NCI-H1105 treated with DMSO at 0.1 percent for 48 hours (cell line): ENCODE measurements at places on chromosomes 5 and 9.

GRCh38 chr9:10371824-10372223 lies 241.0 kb downstream of the PTPRD start:
- DNase-seq = no peak

GRCh38 chr9:111050819-111051218 lies 12.5 kb upstream of the LPAR1 start:
- DNase-seq = no peak

GRCh38 chr9:125785248-125785751 lies 38.1 kb downstream of the PBX3 start:
- no peak for DNase-seq

DNA sequence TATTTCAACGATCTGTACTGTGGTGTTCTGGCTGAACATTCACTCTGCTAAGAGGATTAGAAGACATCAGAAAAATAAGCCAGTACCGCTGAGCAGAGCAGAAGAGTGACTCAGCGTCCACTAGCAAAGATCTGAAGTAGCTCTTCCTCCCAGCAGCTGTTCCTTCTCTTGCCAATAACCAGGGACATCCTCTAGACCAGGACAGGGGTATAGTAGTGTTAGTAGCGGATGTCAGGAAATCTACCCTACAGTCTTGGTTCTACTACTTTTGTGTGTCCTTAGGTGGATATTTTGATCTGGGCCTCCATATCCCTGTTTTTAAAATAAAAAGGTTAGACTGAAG lies 103.6 kb downstream of the TSSK1B start:
- no peak for DNase-seq

DNA sequence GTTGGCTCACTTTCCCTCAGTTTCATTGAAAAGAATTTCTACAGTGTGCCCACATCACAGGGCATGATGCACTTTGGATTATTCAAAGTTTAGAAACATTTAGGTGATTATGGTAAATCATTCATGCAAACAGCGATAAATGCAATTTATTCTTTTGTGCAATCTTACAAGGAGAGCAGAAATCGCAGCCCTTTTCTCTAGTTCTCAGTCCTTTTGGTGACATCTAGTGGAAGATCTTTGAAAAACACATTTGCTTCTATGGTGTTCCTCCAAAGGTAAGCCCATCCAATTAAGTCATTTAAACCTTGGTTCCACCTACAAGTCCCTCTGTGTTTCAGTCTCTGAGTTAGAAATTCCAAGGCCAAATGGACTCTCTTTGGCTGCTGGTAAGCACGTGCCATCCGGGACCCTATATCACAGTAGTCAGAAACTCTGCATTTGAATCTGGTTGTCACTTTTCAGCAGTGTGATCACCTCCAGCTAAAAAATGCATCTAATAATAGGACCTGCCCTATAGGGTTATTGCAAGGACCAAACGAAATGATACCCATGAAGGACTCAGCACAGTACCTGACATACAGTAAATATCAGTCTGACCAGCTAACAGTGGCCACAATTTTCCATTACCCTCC lies 66.4 kb downstream of the MACROH2A1 start:
- DNase-seq = peak; percentile 23

DNA sequence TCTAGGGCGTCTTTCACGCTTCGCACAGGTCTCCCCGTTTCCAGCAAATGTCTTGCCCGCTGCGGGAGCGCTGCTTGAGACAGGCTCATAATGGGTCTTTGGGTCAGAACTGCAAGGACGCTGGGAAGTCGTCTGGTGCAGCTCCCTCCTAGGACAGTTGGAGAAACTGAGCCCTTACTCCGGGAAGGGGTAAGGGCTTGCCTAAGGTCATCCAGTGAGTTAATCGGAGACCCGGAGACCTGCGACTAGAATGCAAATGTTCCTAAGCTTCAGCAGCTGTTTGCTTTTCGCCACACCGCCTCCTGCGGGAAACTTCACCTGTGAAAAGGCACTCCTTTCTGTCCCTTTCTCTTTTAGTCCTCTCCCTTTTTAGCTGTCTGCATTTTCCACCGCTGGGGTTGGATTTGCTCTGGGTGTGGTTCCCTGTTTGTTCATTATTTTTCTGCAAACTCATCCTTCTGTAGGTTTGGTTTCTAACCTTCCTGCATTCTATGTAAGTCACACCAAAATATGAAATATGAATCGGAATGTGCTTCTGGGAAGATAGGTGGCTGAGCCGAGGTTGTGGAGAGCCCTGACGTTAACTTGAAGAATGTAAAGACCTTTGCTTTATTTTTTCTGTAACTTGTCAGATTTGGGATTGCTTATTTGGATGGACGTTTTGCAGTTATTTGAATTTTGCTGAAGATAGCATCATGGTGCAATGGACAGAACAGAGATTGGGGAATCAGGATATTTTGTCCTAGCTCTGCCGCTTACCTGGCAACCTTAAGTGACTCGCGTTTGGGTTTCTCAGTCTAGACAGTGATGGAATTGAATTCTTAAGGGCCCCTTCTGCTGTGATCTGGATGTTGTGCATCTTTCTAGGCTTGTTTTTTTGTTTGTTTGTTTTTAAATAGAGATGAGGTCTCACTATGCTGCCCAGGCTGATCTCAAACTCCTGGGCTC lies 909 bp downstream of the SLC36A1 start:
- DNase-seq = peak; percentile 28

GRCh38 chr9:131580358-131580757 lies 35.0 kb downstream of the PRRT1B start:
- no peak for DNase-seq

DNA sequence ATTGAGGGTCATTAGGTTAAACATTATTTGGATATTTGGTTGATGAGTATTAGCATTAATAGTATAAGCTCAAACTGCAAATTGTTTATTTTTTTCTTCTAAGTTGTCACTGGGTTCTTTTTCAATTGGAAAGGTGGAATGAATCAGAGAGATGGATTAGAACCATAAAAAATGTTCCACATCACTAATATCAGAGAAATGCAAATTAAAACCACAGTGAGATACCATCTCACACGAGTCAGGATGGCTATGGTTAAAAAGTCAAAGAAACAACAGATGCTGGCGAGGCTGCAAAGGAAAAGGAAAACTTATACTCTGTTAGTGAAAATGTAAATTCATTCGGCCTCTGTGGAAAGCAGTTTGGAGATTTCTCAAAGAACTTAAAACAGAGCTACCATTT lies 122.8 kb downstream of the CCDC192 start:
- DNase-seq = no peak

DNA sequence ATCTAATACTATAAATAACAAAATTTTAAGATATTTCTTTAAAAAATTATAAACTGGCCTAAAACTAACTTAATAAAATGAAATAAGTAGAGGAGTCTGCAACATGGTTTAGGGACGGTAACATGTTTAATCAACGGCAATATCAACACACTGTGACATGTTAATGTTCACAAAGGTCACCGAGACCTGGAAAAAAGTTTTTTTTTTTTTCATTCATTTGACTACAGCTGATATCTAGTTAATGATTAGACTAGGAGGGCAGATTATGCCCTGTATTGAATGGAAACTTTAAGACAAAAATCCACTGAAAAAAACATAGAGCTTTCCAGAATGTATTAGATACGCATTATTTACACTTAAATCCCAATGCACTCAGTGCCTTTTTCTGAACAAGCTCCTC lies 67.0 kb upstream of the CDK5RAP2 start:
- DNase-seq = no peak

DNA sequence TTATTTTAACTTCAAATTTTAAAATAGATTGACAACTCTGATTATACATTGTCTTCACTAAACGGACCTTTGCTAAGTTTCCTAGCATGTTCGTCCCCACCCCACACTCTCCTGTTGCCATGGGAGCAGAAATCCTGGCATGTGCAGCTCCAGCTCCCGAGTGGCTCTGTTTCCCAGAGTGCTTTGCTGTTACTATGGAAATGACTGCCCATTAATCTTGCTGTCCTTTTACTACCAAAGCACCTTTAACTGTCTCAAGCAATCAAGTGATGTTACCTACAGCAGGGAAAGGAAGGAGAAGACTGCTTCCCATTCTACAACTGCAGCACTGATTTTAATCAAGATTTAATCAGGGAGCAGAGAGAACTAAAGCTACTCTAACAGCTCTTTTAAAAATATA lies 212.0 kb upstream of the KIF2A start:
- DNase-seq = peak; percentile 77

DNA sequence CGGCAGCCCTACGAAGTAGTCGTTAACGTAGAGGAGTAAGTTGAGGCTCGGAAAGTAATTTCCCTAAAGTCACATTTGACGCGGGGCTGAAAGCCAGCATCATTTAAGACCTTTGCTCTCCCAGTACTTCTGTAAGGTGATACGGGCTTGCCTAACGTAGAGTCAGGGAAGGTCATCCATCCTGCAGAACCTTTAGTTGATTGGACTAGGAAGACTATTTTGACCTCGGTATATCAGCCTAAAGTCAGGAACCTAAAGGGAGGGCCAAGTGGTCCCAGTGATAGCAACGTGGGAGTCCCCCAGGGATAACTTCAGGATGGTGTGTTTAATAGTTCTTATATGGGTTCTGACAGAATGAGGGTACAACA lies 657 bp downstream of the NUP214 start:
- no peak for DNase-seq

DNA sequence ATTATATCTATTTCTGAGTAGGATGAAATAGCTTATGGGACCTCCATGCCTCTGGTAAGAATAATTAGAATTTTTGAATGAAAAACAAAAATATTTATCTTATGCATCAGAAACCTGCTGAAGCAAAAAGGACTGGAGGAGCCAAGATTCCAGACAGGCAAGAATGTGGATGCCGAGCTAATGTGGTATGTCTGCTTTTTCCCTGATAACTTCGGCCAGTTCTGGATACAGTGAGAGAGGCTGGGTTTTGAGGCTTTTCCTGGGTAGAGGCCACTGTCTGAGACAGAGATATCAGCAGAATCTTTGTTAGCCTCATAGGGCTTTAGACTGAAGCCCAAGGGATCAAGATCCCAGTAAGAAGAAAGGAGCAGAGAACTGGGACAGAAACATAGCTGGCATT lies 5.2 kb upstream of the CTNND2 start:
- no peak for DNase-seq

DNA sequence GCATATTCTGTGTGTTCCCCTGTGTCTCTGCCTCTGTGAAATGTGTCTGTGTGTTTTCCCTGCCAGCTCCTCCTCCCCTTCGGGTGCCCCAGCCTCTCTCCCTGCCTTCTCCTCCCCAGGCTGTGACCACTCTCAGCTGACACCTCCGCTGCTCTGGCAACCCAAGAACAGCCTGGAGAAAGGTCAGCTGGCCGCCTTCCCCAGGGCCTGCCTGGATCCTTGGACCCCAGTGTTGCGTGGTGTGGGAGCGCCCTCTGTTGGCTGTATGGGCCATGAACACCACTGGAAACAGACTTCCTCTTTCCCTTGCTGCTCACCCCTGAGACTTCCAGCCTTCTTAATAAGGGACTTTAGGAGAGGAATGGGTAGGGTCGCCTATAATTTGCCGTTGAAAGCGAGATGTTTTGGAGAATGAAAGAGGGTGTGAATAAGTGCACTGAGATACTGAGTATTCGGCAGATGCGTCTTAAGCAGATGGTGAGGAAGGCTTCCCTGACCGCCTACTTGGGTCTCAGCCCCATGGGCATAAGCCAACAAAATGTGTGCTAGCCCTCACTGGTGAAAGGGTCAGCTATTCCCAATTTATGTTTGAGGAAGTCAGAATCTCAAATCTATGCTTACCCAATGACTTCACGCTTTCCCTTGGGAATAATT lies 114.9 kb upstream of the TRIM32 start:
- peak; percentile 44 for DNase-seq

GRCh38 chr5:151787817-151788216 lies 16.1 kb downstream of the G3BP1 start:
- DNase-seq = no peak

DNA sequence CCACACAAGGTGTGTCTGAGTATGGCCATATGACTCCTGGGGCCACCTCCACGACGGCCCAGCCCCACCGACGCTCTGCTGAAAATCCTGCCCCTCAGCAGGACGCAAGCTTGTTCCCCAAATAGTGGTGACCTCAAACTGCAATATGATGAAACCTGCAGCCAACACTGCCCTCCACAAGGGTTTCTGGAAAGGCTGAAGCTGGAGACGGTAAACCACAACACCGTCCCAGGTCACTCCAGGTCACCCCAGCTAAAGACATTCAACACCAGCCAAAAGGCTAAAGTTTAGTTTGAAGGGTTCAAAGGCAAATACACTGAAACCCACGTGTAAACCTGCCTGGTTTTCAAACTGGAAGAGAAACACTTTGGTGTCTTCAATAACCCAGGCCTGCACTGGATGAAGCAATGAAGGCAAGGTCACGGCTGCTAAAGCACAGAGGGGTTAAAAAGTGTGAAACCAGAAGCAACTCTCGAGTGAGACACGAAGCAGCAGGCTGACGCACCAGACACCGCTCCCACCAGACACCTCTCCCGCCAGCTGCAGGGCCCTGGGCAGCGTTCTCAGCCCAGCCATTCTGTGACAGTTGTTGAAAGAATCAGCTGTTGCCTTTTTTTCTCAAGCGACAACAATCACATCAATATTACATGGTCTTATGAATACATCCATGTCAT lies 1.8 kb upstream of the LHX3 start:
- no peak for DNase-seq

DNA sequence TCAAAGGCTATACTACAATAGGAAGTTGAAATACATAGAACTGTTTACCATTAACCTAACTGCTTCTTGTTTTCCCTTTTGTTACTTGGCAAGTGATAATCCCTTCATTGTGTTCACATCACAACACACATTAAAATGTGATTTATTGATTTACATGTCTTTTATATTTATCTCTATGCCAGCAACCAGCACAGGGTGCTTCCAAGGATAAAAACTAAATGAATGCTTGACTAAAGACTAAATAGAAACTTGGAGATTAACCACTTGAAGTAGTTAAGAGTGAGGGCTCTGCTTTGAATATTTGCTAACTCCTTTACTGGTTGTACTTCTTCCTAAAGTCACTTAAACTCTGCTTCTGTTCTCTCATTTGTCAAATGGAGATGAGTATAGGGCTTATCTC lies 1730.6 kb downstream of the EFNA5 start:
- DNase-seq = no peak

DNA sequence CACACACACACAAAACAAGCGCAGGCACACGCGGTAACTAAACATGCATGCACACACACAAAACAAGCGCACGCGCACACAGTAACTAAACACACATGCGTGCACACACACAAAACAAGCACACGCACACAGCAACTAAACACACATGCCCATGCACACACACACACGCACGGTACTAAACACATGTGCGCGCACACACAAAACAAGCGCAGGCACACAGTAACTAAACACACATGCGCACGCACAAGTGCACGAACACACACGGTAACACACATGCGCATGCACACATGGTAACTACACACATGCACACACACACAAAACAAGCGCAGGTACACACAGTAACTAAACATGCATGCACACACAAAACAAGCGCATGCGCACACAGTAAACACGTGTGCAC lies 19.9 kb upstream of the SLC6A3 start:
- no peak for DNase-seq
